ENCODE measurements at places on chromosomes 11 and 22. TPM values are rescaled to one million over a fixed set of nuclear protein-coding genes. Genes with fewer than 3 reads are reported as not detected.
A peak's percentile ranks its signal among the peaks of the same experiment; 100 is the strongest.

UPB1 gene
- 0.44 TPM for total RNA-seq

ZNRD2 gene
- total RNA-seq = 60.0 TPM

GRAP2 gene
- total RNA-seq = 8.0 TPM

PKDREJ gene
- not detected for total RNA-seq

ARHGAP20 gene
- 5.4 TPM for total RNA-seq

UCP3 gene
- 5.9 TPM for total RNA-seq

POU2F3 gene
- total RNA-seq = not detected

GLB1L3 gene
- 1.0 TPM for total RNA-seq

SCGB1A1 gene
- total RNA-seq = not detected

DNA sequence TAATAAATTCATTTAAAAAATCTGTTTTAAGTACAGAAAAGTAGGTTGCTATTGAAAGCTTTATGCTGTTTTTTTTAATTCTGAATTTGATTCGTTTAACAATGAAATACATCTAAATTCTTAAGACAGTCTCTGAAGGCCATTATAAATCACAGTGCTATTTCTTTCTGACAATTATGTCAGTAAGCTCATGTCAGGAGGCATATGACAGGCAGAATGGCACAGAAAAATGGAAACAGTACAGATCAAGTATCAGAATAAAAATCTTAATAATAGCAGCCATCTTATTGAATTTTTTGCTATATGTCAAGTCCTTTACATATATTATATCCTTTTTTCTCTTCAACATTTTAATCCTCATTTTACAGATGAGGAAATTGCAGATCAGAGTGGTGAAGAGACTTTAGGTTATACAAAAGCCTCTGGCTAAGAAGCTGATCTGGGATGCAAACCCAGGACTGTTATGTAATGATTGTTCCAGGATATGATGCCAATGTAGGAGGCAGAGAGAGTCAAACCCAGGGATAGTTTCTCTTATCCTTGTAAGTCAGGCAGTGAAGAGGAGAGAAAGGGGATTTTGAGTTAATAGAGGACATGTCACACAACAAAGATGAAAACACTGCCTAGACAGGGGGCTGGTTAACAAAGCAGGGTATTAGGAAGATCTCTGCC lies 283.1 kb upstream of the CCDC90B start:
- no peaks in the 10 kb centered on the region for H3K27me3 ChIP-seq
- no peaks in the 10 kb centered on the region for H3K4me1 ChIP-seq
- no peaks in the 10 kb centered on the region for H3K36me3 ChIP-seq
- no peak for DNase-seq
- H3K27ac ChIP-seq = no peak overlapping the region

GRCh38 chr11:1844221-1845094 lies 5.7 kb downstream of the TNNI2 start:
- H3K27me3 ChIP-seq = no peaks in the 10 kb centered on the region
- H3K4me1 ChIP-seq = no peaks in the 10 kb centered on the region
- no peaks in the 10 kb centered on the region for H3K36me3 ChIP-seq
- no peak overlapping the region for H3K4me3 ChIP-seq
- no peak for DNase-seq

GRCh38 chr11:17498058-17498457 lies 21.4 kb upstream of the ABCC8 start:
- no peak for DNase-seq
- H3K4me1 ChIP-seq = no peaks in the 10 kb centered on the region
- H3K27me3 ChIP-seq = no peaks in the 10 kb centered on the region

DNA sequence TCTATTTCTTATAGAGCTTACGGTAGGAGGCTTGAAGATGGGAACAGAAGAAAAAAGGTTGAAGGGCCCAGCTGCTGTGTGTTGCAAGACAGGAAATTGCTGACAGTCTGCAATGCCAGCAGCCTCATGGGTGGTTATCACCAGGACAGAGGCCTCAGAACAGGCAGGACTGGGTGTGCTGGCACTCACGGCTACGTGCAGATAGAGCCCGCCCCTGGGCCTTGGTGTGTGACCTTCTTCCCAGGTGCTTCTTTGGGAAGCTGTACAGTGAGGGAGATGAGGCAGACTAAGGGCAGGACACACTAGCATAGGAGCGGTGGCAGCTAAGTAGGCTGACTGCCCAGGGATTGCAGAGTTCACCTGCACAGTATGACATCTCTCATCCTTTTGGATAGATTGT lies 12.6 kb downstream of the PRAME start:
- H3K36me3 ChIP-seq = no peaks in the 10 kb centered on the region
- H3K4me3 ChIP-seq = no peak overlapping the region
- no peaks in the 10 kb centered on the region for H3K4me1 ChIP-seq
- H3K27me3 ChIP-seq = no peaks in the 10 kb centered on the region

GRCh38 chr11:117876341-117877119 lies at the start of gene FXYD6:
FXYD6 (minus strand) TSS chr11:117876658; CDS start chr11:117842776, 33,882 bp downstream.
- no peaks in the 10 kb centered on the region for H3K4me1 ChIP-seq
- no peak for DNase-seq
- peak within 1 kb of the TSS; percentile 45 for H3K4me3 ChIP-seq
- H3K27ac ChIP-seq = peak within 1 kb of the TSS; percentile 65
- H3K36me3 ChIP-seq = no peaks in the 10 kb centered on the region

GRCh38 chr11:85988780-85989179 lies 80.1 kb downstream of the PICALM start:
- H3K4me3 ChIP-seq = no peak overlapping the region
- no peaks in the 10 kb centered on the region for H3K27me3 ChIP-seq
- DNase-seq = no peak
- H3K36me3 ChIP-seq = no peaks in the 10 kb centered on the region
- H3K27ac ChIP-seq = no peak overlapping the region
- H3K4me1 ChIP-seq = no peaks in the 10 kb centered on the region

GRCh38 chr22:41381329-41382097 lies at the start of gene TEF:
TEF (plus strand) TSS chr22:41381942; CDS start chr22:41382045, 103 bp downstream.
- H3K4me3 ChIP-seq = peak within 1 kb of the TSS; percentile 80
- no peaks in the 10 kb centered on the region for H3K36me3 ChIP-seq
- DNase-seq = peak; percentile 99
- H3K27me3 ChIP-seq = no peaks in the 10 kb centered on the region

GRCh38 chr22:31861226-31861840 lies 83.0 kb upstream of the YWHAH start:
- no peaks in the 10 kb centered on the region for H3K27me3 ChIP-seq
- no peaks in the 10 kb centered on the region for H3K36me3 ChIP-seq
- no peak for DNase-seq
- no peak overlapping the region for H3K4me3 ChIP-seq

DNA sequence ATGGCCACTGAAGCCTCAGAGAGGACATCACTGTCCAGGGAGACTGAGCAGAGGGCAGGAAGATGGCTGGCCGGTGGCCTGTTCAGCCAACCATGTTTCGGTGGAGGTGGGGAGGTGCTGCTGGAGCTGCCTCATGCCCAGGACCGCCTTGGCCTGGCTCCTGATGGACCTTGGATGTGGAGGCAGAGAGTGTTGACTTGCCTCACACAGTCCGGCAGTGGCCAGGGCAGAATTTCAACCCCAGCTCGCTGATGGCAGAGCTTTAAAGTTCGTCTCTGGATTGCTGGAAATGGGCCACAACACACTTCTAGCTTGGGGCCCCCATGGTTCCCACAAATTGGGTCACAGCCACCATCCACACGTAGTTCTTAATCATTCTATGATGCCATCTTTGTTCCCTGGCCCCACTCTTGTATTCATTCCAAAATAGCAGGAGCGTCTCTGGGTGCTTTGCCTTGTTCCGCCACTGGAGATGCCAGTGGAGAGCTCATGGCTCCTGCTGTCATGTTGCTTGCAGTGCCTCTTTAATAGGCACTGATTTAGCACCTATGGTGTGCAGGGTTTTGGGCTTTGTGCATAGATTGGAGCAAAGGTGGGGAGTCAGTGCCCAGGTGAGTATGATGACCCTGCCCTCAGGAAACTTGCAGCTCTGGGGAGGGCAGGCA lies 5.6 kb downstream of the MAPK8IP1 start:
- H3K36me3 ChIP-seq = no peaks in the 10 kb centered on the region
- no peak overlapping the region for H3K4me3 ChIP-seq
- no peaks in the 10 kb centered on the region for H3K27me3 ChIP-seq

GRCh38 chr22:46857142-46857884 lies 94.9 kb downstream of the TBC1D22A start:
- no peaks in the 10 kb centered on the region for H3K36me3 ChIP-seq
- H3K4me3 ChIP-seq = no peak overlapping the region

- H3K27ac ChIP-seq = no peak overlapping the region
- no peak for DNase-seq
- H3K4me3 ChIP-seq = no peak overlapping the region
- no peaks in the 10 kb centered on the region for H3K4me1 ChIP-seq
- H3K27me3 ChIP-seq = no peaks in the 10 kb centered on the region
These were observed 9.8 kb downstream of the KRTAP5-6 start for GRCh38 chr11:1706634-1707400.

- no peak overlapping the region for H3K27ac ChIP-seq
- no peak for DNase-seq
- H3K4me3 ChIP-seq = no peak overlapping the region
- no peaks in the 10 kb centered on the region for H3K36me3 ChIP-seq
- no peaks in the 10 kb centered on the region for H3K27me3 ChIP-seq
These were observed 11.8 kb downstream of the CASP4 start for GRCh38 chr11:104956528-104956927.

GRCh38 chr11:44893846-44894617 lies 56.7 kb downstream of the TP53I11 start:
- H3K27ac ChIP-seq = no peak overlapping the region
- peaks cover 6% of the 10 kb centered on the region for H3K27me3 ChIP-seq

DNA sequence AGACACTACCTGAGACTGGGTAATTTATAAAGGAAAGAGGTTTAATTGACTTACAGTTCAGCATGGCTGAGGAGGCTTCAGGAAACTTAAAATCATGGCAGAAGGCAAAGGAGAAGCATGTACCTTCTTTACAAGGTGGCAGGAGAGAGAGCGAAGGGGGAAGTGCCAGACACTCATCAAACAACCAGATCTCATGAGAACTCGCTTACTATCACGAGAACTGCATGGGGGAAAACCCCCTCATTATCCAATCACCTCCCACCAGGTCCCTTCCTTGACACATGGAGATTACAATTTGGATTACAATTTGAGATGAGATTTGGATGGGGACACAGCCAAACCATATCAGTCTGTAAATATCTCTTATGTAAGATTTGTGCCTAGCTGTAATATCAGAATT lies 50.9 kb upstream of the ATXN10 start:
- H3K27ac ChIP-seq = no peak overlapping the region
- no peaks in the 10 kb centered on the region for H3K27me3 ChIP-seq
- no peaks in the 10 kb centered on the region for H3K4me1 ChIP-seq
- no peak for DNase-seq
- no peaks in the 10 kb centered on the region for H3K36me3 ChIP-seq
- H3K4me3 ChIP-seq = no peak overlapping the region

DNA sequence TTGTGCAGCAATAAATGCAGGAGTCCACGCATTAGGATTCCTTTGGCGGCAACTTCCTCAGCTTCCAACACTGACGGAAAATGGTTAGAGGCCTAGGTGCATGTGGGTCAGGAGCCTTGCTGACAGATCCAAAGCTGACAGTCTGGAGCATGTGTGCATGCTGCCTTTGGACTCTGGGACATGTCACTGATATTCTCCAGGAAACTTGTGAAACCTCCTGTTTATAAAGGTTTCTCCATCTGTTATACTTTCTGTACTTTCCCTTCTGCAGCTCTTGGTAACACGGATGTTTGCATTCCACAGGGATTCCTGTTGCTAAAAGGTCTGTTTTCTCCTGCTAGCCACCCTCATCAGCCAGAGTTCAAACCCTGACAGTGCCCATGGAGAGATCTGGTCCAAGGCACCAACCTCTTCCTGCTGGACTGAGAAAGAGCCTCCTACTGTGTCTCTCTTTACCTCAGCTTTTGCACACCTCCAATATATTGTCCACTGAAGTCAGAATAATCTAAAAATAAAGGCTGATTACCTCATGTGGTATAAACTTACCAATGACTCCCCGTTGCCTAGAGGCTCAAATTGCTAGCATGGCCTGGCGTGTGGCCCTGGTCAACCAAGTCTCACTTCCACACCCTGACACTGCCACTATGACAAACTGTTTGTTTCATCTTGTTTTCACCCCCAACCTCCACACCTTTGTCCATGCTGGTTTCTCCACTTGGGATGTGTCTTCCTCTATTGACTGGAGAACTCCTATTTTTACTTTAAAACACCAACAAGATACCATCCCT lies 31.1 kb upstream of the LYVE1 start:
- DNase-seq = no peak
- no peaks in the 10 kb centered on the region for H3K36me3 ChIP-seq
- H3K4me3 ChIP-seq = no peak overlapping the region
- H3K27me3 ChIP-seq = no peaks in the 10 kb centered on the region

- H3K27ac ChIP-seq = no peak overlapping the region
- DNase-seq = no peak
- peaks cover 10% of the 10 kb centered on the region for H3K4me1 ChIP-seq
- no peaks in the 10 kb centered on the region for H3K27me3 ChIP-seq
- no peaks in the 10 kb centered on the region for H3K36me3 ChIP-seq
- H3K4me3 ChIP-seq = no peak overlapping the region
These were observed 14.7 kb downstream of the LINC01488 start for GRCh38 chr11:69496202-69496557.

DNA sequence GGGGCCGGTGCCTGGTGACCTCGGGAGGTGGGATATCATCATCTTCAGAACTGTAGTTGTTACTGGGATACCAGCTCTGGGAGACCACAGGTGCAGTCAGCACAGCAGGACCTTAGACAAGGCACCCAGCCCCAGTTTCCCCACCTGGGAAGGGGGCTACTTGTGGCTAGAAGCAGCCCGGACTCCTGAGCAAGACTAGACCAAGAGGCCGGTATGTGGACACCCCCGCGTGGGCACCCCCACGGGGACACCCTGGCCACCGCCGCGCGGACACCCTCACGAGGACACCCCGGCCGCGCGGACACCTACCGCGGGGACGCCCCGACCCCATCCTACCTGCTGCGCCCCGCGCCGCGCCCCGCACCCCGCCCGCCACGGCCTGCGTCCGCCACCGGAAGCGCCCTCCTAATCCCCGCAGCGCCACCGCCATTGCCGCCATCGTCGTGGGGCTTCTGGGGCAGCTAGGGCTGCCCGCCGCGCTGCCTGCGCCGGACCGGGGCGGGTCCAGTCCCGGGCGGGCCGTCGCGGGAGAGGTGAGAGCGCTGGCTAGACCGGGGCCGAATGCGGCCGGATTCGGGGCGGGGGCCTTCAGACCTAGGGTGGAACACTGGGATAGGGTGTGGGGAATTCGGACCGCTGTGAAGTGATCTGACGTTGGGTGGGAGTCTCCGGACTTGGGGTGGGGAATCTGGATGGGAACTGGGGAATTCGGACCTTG lies at the start of the genes COMT and TXNRD2:
Gene COMT, plus strand, starts transcription at position 408 of the 718 bp plus-strand sequence. CDS start 20,755 bp downstream, outside the sequence.
Gene TXNRD2, minus strand, starts transcription at position 454 of the 718 bp plus-strand sequence. Its CDS starts 15 bp downstream, at position 439.
- peak; percentile 71 for DNase-seq
- H3K27me3 ChIP-seq = no peaks in the 10 kb centered on the region
- H3K27ac ChIP-seq = peak within 1 kb of the TSS; percentile 94
- H3K4me1 ChIP-seq = no peaks in the 10 kb centered on the region

- no peak overlapping the region for H3K4me3 ChIP-seq
- no peaks in the 10 kb centered on the region for H3K36me3 ChIP-seq
- no peak overlapping the region for H3K27ac ChIP-seq
These were observed 57.8 kb upstream of the TTC12 start for GRCh38 chr11:113256431-113257202.

DNA sequence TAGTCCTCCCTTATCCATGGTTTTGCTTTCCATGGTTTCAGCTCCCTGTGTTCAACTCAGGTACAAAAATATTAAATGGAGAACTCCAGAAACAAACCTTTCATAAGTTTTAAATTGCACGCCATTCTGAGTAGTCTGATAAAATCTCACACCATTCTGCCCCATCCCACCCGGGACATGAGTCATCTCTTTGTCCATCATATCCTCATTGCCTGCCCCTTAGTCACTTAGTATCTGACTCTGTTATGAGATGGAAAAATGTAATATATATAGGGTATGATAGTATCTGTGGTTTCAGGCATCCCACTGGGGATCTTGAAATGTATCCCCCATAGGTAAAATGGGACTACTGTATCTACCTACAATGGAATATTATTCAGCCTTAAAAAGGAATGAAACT lies 35.5 kb upstream of the FGF3 start:
- H3K27ac ChIP-seq = no peak overlapping the region
- peaks cover 20% of the 10 kb centered on the region for H3K27me3 ChIP-seq
- H3K36me3 ChIP-seq = no peaks in the 10 kb centered on the region
